WTC11 (cell line): ENCODE measurements at places on chromosomes 6 and 20.

- DNase-seq: no peak
These were observed 10.9 kb downstream of the SLC32A1 start for GRCh38 chr20:38735172-38735571.

DNA sequence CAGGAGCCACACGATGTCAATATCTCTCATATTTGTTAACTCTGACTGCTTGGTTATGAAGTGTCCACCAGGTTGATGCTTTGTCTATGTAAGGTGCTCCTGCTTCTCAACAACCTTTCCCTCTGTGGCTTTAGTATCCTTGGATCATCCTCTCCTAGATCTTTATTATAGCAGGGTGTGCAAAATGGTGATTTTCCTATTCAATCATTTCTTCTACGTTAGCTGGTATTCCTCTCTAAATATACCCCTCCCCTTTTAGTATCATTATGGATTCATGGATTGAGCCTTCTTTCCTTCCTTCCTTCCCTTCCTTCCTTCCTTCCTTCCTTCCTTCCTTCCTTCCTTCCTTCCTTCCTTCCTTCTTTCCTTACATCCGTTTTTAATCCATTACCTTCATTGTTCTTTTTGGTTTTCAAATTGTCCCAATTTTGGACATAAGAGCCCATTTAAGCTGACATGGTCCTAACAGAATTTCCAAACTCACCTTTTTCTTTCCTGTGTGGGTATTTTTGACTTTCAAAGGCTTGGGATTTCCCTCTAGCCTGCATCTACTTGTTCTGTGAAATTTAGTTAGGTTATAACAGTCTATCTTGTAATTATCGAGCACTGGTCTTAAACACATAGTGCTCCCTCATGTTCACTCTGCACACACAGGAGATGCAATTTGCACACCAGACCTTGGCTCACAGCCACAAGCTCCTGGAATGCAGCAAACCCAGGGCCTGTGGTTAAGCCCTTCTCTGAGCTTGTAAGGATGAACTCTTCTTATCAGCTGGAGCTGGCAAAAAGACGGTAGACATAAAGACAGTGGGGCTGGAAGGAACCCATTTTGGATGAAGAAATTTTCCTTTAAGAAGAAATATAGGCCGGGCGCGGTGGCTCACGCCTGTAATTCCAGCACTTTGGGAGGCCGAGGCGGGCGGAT, 109.9 kb downstream of the SLC24A3 start:
- no peak for DNase-seq

- DNase-seq: peak; percentile 66
These were observed at the start of gene NRSN2 for GRCh38 chr20:346640-347316. Gene NRSN2, plus strand, starts transcription at chr20:347111. Its CDS starts 2,533 bp downstream, at chr20:349644.

GRCh38 chr6:56790414-56790813, 147.7 kb upstream of the DST start:
- DNase-seq: no peak

DNA sequence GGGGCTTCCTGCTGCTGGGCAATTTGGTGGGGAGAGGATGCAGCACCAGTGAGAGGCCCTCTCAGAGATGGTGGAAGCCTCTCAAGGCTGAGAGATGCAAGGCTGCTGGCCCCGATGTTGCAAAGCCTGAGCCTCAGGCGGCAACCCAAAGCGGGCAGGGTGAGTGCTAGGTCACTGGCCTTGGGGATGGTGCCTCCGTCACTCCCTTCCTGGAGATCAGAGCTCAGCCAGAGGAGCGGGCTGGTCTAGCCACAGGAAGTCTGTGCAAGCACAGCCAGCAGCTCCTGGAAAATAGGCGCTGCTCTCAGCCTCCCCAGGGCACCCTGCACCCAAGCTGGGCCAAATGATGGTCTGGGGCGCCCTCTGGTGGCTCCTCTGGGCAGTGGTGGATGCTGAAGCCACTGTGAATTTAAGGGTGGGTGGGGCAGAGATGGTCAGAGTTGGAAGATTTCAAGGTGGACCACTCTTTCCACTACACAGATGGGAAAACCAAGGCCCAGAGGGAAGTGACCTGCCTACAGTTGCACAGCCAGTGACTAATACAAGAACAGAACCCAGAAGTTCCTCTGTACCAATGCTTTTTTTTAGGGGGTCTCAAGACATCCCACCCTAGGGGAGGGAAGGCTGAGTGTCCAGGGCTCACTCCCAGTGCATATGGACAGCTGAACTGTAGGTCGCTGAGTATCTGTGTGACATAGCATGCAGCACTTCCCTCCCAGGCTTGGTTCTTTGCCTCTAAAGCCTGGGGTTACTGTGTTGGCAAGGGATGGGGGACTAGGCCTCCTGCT, 20.8 kb downstream of the C20orf203 start:
- DNase-seq: peak; percentile 87

DNA sequence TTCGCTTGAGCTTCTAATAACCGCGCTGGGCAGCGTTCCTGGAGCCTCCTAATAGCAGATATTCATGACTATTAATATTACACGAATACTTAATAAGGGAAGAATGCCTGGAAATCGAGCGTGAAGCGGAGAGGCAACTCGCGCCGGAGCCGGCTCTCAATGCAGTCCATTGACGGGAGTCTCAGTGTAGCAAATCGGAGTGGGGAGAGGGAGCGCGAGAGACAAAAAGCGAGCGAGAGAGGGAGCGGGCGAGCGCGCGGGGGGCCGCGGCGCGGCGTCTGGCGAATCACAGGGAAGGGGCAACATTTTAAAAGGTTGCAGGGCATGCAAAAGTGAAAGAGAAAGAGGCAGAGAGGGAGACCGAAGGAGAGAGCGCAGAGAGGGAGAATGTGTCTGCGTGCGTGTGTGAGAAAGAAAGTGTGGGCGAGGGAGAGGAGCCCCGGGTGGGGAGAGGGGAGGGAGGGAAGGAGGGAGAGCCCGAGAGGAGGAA, 2.9 kb downstream of the TFAP2A start:
- DNase-seq: peak; percentile 79

DNA sequence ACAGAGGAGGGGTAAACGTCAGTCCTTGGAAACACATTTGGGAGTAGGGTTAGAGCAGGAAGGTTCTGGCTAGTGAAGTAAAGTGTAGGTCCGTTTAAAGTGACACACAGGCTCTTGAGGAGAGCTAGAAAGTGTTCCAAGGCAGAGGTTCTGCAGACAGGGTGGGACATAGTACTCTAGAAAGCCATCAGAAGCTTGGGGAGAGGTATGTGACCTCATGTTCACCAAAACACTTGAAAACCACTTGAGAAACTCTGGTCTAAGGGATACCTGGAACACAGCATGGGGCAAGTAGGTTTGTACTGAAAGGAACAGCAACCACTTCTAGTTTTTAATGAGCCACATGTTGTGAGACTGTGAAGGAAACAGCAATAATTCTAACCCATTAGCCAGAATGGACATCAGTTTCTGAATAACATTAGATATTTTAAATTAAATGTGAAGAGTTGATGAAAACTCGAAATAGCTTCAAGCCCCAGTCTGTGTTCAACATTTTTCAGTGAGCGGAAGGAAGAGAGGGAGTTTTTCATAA, 49.0 kb downstream of the SOBP start:
- DNase-seq: no peak

DNA sequence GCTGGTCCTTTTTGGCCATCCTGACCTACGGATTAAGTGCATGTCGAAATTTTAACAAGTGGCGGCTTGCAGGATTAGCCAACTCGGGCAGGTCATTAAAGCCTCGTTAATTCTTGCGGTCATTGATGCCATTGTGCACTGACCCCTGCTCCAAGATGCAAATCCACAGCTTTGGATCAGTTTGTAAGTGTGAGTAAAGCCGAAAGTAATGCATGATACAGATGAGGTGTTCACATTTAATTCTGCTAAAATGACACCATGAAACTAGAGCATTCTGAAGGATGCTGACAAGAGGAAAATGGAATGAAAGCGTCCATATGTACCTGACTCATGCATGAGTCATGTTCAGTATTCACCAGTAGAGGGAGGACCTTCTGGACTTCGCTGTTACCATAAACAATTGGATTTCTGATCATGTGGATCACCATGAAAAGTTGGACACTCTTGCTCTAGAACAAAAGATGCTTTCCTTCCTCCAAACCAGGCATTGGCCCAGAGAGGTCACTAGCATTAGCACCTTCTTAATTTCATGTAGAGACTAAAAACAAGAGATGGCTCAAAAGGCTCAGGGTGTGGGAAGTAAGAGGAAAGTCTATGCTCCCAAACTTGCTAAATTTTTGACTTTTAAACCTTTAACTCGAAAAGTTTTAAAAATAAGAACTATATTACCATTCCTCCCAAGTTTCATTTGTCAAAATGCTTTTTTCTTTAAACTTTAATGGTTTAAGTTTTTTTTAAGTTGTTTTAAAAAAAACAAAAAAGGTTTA, 48.0 kb downstream of the MUC22 start:
- DNase-seq: no peak

DNA sequence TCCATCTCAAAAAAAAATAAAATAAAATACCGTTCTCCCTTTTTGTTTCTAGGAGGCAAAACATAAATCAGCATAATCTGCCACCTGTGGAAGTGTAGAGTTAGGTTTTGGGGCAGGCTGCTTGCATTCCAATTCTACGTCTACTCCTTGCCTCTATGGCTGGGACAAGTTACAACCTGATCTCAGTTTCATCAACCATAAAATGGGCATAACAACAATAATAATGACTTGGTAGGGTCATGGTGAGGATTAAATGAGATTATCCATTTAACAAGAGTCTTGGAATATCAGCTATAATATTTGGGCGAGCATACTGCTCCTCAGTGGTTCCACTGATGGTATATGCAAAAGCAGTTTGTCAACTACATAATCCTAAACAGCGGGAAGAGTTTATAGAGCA, 3.7 kb upstream of the RAE1 start:
- no peak for DNase-seq

- DNase-seq: no peak
These were observed 154.3 kb upstream of the INSM1 start for GRCh38 chr20:20213526-20214121.

DNA sequence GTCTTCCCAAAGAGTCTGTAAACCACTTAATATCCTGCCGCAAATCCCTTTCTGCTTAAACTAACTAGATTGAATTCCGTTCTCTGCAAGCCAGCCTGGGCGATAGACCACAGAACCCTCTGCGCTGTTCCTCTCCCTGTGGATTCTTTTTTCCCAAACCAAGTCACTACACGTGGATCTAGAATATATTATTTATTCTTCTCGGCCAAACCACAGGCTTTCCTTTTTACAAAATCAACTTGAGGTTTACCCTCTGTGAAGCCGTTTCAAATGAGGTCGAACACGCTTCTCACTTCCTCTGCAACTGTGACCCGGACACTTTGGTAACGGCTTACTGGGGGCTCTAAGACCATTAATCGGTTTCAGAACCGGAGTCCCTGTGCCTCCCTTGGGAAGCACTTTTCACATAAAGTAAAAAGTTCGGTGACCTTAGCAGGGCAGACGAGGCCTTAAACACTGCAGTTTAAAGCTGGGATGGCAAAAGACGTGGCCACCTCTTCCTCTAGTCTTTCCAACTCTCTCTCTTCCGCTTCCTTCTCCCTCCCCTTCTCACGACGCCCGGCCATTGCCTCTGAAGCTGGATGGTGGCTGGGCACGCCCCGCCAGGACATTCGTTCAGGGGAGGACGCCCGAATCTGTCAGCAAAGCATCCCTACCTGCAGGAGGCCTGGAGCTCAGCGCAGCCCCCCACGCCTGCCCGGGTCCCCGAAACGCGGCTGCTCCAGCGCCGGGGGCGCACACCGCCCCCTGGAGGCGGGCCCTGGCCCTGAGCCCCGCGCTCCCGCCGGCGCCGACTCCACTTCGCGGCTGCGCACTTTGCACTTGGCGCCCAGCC, 55.0 kb upstream of the FOXC1 start:
- peak; percentile 60 for DNase-seq

DNA sequence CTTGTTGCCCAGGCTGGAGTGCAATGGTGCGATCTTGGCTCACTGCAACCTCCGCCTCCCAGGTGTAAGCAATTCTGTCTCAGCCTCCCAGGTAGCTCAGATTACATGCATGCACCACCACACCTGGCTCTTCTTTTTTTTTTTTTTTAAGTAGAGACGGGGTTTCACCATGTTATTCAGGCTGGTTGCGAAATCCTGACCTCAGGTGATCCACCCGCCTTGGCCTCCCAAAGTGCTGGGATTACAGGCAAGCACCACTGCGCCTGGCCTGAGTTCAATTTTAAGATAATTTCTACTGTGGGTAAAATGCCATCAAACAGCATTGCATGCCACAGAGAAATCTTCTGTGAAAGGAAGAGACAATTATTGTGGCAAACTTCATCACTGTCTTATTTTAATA, 633.1 kb downstream of the KIF16B start:
- DNase-seq: no peak

DNA sequence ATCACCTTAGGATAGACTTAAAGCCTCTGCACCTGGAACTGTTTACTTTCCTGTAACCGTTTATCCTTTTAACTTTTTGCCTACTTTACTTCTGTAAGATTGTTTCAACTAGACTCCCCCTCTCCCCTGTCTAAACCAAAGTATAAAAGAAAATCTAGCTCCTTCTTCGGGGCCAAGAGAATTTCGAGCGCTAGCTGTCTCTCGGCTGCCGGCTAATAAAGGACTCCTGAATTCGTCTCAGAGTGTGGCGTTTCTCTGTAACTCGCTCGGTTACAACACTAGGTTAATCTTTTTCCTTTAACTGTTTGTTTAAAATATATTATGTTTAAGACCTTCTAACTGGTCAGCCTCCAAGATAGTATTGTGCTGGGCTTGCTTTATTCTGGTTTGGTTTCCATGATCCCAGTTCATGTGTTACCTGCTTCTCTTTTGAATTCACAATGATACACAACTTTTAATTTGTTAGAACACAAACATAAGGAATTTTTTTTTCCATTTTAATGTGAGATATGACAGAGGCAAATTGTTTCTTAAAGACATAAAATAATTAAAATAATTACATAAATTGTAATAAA, 8.7 kb upstream of the NQO2 start:
- no peak for DNase-seq

DNA sequence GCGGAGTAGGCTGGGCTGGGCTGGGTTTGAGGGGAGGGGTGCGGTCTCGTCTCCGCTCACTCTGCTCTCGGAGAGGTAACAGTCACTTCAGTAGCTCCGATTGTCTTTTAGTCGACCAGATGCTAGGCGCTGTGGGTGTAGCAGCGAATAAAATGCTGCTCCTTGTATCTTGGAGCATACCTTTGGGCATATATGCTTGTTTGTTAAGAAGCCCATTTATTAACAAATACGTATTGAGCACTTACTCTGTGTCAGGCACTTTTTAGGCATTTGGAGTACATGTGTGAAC, 545 bp downstream of the ACTR5 start:
- DNase-seq: peak; percentile 73

DNA sequence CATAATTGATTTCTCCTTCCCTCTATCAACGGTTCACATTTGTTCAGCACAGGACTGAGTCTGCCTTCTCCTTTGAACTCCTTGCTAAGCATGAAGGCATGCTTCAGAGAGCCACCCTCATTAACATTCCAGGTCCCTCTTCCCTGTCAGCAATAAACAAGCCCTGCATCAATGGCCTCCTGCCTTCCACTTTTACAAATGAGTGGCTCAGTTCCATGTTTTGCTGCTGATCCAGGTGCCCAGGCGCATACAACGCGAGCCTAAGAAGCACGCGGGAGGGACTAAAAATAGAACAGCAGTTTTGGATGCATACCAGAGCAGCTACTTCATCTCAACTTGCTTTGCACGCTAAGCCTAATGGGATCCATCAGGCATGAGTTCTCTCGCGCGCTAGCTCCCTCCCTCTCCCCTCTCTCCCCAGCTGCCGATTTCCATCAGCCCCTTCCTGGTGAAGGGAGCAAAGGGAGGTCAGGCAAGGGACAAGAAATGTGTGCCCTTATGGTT, 53.4 kb downstream of the TRAF3IP2 start:
- DNase-seq: peak; percentile 31

- no peak for DNase-seq
These were observed 37.4 kb upstream of the FAM135A start for GRCh38 chr6:70375882-70376281.
